Endothelial cell (in vitro differentiated cells): ENCODE measurements at places on chromosomes 2 and 18.
A peak's percentile ranks its signal among the peaks of the same experiment; 100 is the strongest.

GRCh38 chr2:127917916-127918315, 32.2 kb upstream of the AMMECR1L start:
- DNase-seq: no peak

GRCh38 chr18:35695384-35695783, 113.8 kb downstream of the GALNT1 start:
- no peak for DNase-seq

DNA sequence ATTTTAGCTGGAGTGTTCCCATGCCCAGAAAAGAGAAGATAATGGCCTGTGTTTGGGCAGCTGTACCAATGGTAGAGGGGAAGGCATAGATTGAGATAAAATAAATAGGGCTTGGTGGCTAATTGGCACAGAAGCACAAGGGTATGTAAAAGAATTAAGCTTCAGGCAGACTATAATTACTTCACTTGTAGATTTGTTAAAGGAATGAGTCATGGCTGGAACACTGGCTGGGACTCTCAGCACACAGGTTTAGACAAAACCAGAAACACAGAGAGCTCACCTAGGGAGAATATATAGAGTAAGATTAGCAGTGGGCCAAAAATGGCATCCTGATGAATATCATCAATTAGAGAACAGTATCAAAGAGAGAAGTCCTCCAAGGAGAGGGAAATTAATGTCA, 198.3 kb upstream of the FIGN start:
- no peak for DNase-seq

GRCh38 chr18:55101458-55101824, 142.2 kb upstream of the CCDC68 start:
- no peak for DNase-seq

- DNase-seq: no peak
These were observed 57.4 kb downstream of the STK39 start for GRCh38 chr2:168189835-168190569.

DNA sequence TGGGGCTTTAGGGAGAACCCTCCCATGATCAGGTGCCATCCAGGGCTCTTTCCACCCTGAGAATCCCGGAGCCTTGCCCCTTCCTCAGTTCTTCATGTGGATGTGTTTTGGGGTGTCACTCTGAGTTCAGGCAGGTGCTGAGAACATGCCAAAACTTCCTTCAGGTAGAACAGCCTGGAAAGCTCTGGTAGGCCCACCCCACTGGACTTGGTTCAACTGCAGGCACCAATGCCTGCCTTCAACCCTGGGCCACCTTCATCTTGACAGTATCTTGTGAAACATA, 85.8 kb downstream of the EPAS1 start:
- no peak for DNase-seq

DNA sequence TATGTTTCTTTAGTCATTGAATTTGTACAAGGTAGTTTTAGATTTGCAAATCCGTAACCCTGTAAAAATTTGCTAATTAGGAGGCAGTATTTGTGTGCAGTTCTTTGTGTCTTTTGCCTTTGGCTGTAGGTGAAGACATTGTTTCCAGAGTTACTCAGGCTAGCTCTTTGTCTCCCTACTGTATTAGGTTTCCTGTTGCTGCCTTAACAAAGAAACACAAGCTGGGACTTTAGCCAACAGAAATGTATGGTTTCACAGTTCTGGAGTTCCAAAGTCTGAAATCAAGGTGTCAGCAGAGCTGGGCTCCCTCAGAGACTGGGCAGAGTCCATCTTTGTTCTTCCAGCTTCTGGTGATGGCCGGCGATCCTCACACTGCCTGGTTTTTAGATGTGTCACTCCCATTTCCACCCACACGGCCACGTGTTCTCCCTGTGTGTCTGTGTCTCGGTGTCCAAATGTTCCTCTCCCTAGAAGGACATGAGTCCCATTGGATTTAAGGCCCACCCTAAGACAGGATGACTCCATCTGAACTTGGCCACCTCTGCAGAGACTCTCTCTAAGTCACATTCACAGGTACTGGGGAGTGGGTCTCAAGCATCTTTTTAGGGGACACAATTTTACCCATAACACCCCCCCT, 309.7 kb downstream of the GALR1 start:
- DNase-seq: no peak

DNA sequence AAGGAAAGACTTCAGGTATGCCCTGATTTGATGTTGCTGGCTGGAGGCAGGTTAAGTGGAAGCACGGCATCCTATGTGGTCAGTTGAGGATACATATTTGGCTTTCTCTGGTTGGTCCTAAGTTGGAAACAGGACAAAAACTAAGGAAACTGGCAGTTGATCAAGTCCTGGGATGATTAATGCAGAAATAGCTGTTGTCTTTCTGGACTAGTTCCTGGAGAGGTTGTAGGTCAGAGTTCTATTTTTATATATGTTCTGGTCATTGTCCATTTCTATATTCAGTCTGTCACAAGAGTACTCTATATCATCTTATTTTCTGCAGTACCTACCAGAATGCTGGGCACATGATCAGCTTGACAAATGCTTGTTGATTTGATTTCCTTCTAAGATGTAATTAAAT, 4.0 kb upstream of the SLC35F5 start:
- no peak for DNase-seq

DNA sequence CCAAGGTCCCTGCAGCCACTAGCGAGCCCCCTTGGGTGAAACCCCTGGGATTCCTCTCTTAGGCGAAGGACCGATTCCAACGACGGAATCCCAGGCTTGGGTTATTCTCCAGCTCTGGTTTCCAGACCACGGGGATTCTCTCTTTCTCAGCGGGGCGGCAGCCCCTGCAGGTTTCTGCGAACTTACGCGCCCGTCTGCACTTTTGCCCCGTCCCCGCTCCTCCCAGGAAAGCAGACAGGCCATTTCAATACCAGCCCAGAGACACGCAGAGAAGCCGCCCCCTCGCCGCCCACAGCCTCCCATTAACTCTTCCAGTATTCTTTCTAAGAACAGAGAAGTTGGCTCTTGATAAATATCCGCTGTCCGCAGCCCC, 1.2 kb downstream of the CBLN2 start:
- no peak for DNase-seq

- DNase-seq: peak; percentile 50
These were observed 61.2 kb upstream of the MRPS9 start for GRCh38 chr2:104976603-104977120.

GRCh38 chr2:174350018-174350417, 15.3 kb downstream of the SP9 start:
- no peak for DNase-seq

DNA sequence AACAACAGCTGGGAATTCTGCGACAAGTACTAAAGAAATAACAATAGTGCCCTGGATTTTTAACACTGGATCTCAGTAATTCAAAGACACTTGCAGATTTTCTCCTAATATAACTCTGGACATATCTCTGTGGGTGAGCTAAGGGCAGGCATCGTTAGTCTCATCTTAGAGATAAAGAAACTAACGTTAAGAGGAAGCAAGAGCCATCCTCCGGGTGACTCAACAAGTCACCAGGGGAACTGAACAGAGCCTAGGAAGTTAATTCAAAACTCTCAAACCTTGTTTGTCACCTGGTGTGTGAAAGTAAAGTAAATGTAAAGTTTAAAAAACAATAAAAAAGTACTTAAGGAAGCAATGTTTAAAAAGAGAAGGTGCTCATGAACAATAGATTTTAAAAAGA, 41.6 kb upstream of the NRP2 start:
- DNase-seq: no peak

DNA sequence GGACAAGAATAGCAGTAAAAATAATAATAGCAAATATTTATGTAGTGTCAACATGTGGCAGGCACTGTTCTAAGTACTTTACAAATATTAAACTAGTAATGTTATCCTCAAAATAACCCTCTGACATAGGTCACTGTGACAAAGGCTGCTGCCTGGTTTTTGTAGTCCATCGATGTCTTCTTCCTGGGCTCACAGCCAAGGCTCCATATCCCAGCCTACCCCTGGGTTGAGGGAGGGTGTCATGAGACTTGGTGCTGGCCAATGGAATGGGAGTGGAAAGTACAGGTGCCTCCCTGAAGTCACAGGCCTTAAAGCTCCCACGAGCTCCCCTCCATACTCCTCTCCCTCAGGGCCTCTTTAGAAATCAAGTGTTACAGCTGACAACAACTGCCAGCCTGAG, 159.3 kb downstream of the CYRIA start:
- DNase-seq: no peak

DNA sequence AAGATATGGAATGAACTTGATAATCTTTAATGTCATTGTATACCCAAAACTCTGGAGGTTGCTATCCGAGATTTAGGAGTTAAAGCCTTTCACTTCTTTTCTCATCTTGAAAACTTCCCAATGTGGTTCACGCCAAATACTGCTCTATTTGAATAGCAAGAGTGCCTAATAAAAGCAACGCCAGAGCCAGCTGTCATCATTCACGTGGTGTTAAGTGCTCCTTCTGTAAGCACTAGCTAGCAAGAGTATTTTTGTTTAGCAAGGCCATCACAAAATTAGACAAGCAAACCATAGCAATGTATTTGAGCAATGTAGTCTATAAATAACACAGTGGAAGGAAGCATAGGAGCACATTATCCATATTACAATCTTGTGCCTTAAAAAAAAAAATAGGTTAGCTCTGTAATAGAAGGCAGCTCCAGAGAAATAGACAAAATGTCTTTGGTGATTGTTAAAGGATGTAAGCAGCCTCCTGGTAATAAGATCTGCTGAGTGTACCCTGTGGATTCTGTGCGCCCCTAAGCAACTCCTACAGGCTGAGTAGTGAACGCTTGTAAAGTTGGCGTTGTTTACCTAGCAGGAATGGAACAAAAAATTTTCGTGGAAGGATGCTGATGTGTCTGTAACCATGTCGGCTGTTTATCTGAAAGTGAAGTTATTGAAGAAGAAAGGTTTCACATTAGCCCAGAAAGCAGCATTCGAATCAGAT, 518.0 kb downstream of the CNTNAP5 start:
- no peak for DNase-seq

GRCh38 chr2:168147830-168148794, 99.3 kb downstream of the STK39 start:
- DNase-seq: no peak

DNA sequence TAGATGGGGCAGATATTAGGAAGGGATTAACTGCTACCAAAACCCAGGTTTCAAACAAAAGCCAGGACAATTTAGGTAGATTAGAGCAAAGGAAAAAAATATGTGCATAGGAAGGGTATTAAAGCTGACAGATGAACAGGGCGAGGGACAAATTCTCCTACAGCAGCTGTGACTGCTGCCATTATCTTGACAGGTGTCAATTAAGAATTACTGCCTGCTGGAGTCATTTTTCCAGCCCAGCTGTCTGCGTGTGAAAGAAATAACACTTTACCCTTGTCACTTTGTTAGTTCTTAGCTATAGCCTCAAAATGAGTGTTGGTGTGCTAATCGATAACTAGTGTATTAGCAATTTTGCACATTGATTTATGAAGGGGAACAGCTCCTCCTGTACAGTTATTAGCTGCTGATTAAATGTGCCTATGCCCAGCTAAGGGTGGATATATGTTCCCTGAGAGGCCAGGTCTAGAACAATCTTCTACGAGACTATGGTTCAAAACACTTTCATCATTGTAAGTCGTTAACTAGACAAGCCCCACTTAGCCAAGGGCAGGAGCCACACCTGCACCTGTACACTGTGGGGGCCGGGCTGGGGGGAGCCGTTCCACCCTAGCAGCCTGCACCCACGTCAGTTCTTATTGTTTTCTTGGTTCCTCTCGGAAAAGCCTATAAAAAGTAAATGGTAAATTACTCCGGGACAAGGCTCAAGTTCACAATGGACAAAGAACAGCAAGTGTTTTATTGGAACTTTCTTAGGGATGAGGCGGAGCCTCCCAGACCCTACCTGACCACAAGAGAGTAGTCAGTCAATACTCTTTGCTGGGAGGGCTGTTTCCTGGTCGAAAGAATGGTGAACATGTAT, 7.7 kb downstream of the TSHZ1 start:
- DNase-seq: no peak

DNA sequence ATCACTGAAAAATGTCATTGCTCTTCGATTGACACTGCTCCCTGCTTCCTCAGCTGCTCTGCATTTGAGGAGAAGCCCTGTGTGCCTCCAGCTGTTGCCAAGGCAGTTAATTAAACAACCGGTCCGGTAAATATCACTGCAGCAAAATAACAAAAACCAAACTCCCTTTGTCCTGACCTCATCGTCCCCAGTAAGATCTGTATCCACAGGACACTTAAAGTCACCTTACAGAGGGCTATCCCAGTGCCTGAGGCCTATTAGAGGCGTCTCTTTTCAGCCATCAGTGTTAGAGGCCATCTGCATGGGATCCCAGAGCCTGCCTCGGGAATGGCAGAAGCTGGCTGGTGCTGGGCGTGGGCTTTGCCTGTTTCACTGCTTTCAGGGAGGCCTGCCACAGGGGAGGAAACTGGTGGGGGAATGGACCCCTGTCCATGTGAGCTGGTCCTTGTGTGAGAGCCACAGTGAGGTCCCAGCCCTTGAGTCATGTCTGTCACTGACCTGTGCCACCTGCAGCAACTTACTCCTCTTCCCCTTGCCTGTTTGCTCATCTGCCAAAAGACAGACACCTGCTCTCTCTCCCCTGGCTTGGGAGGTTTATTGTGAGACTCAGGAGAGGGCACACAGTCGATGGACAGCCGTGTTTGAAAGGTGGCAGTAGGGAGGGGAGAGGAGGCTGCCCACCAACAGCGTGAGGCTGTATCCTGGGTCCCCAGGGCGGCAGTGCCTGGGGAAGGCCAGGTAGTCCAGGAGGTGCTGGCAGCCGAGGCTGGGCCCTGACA, 117.7 kb upstream of the MCFD2 start:
- DNase-seq: no peak

DNA sequence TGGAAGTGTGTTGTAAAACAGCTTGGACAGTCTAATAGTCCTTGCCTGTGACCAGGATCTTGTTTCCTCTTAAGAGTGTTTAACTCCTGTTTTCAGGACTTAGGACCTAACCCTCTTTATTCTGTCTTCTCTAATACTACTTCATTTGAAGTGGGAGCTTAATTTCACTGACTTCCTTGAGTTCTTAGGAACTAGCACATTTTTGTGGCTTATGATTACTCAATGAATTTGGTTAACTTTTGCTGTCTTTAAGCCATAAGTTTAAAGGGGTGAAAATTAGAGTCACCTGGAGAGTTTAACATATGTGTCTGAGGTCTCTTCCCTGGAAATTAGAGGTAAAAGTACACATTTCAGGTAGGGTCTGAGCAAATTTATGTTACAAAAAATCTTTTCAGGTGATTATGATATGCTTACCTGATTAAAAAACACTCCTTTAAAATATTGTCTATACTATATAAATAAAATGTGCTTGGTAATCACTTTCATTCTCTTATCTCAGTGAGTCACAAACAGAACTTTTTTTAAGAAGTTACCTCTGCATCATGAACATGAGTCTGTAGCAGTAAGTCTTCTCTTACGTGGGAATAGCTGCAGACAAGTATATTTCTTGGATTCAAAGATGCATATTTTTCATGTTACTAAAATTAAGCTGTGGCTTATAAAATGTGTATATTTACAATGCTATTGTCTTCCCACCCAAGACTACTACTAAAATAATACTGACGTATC, 52.7 kb downstream of the ATP9B start:
- DNase-seq: no peak

DNA sequence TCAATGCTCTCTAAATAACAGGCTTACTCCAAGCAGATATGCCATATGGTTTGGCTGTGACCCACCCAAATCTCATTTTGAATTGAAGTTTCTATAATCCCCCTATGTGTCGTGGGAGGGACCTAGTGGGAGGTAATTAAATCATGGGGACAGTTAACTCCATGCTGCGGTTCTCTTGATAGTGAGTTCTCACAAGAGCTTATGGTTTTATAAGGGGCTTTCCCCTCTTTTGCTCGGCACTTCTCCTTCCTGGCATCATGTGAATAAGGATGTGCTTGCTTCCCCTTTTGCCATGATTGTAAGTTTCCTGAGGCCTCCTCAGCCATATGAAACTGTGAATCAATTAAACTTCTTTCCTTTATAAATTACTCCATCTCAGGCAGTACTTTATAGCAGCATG, 302.7 kb upstream of the ZC3H15 start:
- no peak for DNase-seq
